Thymus (tissue), 14 donors: ENCODE measurements at places on chromosomes 5 and 9. TPM values are rescaled to one million over a fixed set of nuclear protein-coding genes. Genes with fewer than 3 reads are reported as not detected.

The ZNF367 gene
- polyA plus RNA-seq = 4.3 TPM

The OMD gene
- 1.3 TPM for polyA plus RNA-seq

GRCh38 chr5:72661405-72661804 is 154.2 kb upstream of the ZNF366 start:
- no peak overlapping the region for H3K27ac ChIP-seq
- no peak for DNase-seq
- H3K36me3 ChIP-seq = no peaks in the 10 kb centered on the region
- no peaks in the 10 kb centered on the region for H3K4me1 ChIP-seq
- H3K4me3 ChIP-seq = no peak overlapping the region

The TAS2R1 gene
- 0.05 TPM for polyA plus RNA-seq

DNA sequence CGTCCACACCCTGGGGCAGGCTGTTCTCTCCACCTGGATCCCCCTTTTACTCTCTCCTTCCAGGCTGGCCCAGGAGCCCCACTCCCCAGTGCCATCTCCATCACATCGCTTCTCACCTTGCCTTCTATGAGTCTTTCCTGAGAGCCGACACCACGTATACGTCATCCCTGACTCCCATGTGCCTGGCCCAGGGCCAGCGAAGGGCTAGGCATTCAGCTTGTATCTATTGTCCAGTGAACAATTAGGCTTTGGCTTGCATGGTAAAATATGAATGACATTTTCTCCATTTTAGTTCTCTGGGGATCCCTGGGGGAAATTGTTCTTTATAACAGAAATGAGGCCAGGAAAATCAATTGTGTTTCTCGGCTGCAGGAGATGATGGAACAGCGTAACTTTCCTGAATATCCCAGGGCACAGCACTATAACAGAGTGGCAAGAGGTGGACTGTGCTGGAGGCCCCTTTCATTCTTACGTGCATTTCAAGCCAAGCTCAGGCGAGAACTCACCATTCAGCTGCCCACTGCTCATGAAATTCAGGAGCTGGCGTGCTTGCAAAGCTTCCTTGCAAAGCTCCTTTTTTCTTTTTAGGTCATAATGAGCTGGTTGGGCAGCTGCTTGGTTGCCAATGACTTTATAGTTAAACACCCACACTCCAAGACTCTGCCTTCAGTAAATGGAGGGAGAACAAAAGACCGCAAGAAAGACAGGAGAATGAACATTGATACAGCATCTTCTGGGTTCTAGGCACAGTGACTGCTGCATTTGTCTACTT is 37.7 kb downstream of the NSG2 start:
- H3K27me3 ChIP-seq = no peaks in the 10 kb centered on the region
- DNase-seq = no peak
- H3K4me1 ChIP-seq = no peaks in the 10 kb centered on the region
- H3K36me3 ChIP-seq = no peaks in the 10 kb centered on the region

GRCh38 chr9:117868594-117868993 is 164.4 kb downstream of the TLR4 start:
- no peaks in the 10 kb centered on the region for H3K27me3 ChIP-seq
- H3K4me3 ChIP-seq = no peak overlapping the region
- no peak for DNase-seq
- no peaks in the 10 kb centered on the region for H3K4me1 ChIP-seq
